ENCODE measurements at places on chromosomes 11 and 22.

- no peak for DNase-seq
Observed at GRCh38 chr11:65297026-65297672, 17.5 kb upstream of the CDC42EP2 start.

- DNase-seq = no peak
Observed at GRCh38 chr22:25953919-25954318, 211.9 kb downstream of the MYO18B start.

- DNase-seq = no peak
Observed at GRCh38 chr11:82814379-82814778, 80.7 kb upstream of the FAM181B start.

GRCh38 chr22:44143579-44143978 is 37.1 kb upstream of the PARVG start:
- DNase-seq = no peak

GRCh38 chr11:28058333-28058732 is 49.6 kb downstream of the KIF18A start:
- peak; percentile 77 for DNase-seq

- DNase-seq = no peak
Observed at GRCh38 chr11:102148059-102148458, 37.8 kb downstream of the YAP1 start.

GRCh38 chr11:34492806-34493414 is 20.7 kb downstream of the ELF5 start:
- DNase-seq = peak; percentile 65

DNA sequence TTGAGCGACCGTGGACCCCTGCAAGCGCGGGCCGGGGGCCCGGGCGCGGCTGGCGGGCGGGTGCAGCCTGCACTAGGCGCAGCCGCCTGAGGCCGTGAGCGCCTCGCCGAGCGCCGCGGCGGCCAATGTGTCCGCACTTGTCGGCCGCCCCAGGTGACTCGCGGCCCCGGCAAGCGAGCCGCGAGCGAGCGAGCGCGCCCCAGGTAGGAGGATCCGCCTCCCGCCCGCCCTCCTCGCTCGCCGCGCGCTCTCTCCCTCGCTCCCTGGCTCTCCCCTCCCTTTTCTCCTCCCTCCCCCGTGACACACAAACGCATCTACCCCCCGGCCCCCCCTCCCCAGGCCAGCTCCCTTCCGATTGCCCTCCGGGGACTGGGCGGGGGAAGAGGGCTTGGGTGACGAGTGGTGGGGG is at the start of gene WNT7B:
Gene WNT7B (minus strand): TSS at position 160 of the 409 bp plus-strand sequence. CDS start 408 bp downstream, outside the sequence.
- no peak for DNase-seq

DNA sequence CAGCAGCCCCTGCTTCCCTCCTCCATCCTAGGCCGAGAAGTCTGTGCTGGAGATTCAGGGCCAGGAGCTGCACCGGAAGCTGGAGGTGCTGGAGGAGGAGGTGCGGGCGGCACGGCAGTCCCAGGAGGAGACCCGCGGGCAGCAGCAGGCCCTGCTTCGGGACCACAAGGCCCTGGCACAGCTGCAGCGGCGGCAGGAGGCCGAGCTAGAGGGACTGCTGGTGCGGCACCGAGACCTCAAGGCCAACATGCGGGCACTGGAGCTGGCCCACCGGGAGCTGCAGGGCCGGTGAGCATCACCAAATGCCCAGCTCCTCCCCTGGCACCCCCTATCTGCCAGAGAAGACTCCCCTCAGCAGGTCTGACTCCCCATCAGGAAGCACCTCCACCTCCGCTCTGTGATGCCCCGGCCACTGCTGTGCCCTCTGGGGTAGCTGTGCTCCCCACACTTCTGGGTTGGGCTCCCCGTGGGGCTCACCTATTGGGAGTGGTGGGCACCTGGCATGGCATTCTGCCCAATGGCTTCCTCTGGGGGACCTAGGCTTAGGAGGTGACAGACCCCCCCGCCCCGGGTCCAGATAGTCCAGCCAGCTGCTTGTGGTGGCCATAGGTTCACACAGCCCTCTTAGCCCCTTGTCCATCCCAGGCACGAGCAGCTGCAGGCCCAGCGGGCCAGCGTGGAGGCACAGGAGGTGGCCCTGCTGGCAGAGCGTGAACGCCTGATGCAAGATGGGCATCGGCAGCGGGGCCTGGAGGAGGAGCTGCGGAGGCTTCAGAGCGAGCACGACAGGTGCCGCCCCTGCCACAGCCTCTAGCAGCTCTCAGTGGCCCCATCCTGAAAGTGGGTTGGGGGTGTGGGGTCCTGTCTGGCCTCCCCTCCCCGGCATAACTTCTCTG is 6.6 kb upstream of the RPS6KA4 start:
- no peak for DNase-seq

DNA sequence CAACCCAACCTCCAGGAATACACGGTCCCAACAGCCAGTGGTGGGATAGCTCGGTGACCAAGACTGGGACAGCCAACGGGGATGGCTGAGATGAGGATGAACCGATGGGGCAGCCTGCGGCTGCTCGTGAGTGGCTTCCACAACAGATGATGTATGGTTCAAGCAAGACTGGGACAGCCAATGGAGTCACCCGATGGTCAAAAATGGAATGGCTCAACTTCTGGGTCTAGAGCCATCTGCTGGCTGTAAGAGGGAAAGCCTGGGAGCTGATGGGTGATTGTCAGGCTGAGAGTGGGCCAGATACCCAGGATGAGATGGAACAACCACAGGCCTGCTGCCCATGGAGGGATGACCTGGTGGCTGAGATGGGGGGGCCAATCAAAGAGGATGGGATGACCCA is 35.5 kb downstream of the SYT7 start:
- DNase-seq = no peak

DNA sequence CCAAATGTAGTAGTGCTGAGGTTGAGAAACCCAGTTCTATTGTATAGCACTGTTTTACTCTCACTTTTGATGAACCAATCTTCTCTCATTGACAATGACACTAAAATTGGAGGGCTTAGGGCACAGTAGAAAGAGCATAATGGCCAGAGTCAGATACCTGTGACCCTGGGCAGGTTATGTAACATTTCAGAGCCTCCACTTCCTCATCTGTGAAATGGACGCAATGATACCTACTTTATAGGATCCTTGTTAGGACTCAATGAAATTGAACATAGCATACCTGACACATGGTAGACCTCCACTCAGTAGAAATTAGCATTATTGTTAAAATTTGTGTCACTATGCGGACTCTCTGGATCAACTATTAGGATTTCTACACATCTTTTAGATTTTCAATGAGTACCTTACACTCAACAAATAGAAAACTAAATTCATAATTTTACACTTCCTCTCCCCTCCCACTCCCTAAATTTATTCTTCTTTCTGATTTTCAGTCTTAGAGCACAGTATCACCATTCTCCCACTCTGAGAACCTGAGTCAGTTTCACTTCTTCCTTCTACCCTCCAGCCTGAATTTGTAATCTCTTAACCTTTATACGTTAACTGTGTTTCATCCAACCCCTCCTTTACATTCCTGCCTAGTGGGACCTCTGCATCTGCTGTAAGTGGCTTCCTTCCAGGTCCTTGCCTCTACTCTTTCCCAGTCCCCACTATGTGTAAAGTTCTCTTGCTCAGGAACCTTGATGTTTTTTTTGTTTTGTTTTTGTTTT is 78.3 kb downstream of the MICAL2 start:
- DNase-seq = no peak

DNA sequence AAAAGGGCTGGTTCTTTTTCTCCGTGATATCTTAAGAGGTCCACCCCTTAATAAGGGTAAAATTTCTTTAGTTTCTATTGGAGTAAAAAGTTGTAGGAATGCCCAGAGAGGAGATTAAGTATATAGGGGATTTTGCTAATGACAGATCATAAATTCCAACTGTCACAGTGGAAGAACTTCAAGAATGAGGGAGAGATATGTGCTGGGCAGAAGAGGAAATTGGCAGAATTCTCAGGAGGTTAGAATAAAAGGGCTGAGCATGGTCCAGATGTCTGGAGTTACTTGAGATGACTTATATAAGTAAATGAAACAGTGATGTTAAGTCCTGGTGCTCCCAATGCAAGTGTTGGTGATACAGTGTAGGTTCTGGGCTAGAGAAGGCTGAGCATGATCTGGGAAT is 417.6 kb upstream of the ARHGAP42 start:
- DNase-seq = no peak

DNA sequence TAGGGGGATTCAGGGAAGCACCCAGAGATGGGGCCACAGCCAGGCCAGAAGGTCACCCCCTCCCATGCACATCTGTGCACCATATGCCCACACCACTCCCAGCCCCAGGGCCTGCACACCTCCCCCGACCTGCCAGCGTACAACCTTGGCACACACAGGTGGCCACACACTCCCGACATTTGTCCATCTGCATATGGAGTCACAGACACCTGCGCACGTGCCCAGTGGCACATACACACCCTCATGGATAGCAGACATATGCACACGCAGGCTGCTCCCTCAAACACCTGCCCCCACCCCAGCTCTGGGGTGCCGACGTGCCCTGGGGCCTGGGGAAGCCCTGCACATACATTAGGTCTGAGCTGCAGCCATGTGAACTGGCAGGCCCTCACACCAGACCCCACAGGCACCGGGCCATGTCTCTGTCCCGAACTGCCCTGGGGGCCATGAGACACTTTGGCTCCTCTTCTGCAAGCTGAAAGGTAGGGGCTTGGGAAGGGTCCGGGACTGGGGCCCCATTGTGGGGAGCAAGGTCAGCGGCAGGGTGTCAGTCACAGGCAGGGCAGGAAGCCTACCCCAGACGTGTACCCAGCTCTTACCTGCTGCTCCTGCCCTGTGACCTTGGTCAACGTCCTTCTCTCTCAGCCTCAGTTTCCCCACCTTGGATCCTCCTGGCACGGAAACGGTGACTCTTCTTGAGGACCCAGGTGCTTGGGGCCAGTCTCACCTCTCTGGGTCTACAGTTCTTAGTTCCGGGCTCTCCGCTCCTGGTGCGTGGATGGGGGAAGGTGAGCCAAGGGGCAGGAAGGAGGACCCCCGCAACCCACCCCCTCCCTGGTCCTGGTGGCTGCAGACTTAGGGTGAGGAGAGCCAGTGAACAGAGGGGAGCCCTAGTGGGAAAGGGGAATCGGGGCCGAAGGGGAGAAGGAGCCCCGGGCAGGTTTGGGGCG is 579 bp upstream of the CABP7 start:
- DNase-seq = no peak

GRCh38 chr11:130144141-130144540 is 15.4 kb upstream of the ST14 start:
- no peak for DNase-seq

GRCh38 chr22:25125693-25126357 is 73.8 kb upstream of the CRYBB3 start:
- no peak for DNase-seq

- no peak for DNase-seq
Observed at GRCh38 chr11:59766542-59767224, 11.5 kb downstream of the STX3 start.

GRCh38 chr22:33247758-33248157 is 189.6 kb upstream of the SYN3 start:
- DNase-seq = peak; percentile 8

DNA sequence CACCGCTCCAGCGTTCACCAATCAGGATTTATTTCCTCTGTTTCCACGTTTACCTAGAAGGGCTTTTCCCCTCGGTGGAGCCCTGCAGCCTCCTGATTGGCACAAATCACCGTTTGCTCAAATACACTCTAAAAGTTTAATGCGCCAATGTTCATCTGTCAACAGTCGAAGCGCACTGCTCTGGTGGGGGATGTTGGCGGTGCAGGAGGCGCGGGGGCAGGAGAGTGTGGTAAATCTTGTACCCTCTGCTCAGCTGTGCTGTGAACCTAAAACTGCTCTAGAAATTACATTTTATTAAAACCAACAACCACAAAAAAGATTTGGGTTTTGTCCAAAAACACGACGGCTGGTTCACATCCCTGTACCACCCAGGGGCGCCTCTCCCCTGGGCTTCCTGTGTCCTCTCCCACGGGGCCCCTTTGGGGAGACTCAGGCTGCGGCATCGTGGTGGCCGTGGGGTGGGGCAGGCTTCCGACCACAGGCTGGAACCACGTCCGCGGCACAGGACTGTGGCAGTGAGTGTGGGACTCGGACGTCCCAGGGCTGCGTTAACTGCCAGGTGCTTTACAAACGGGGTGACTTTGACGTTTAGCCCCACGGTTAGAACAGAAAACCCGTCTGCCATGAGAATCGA is 13.5 kb downstream of the TTLL8 start:
- no peak for DNase-seq

GRCh38 chr22:43537019-43537585 is 125.3 kb downstream of the MPPED1 start:
- no peak for DNase-seq

DNA sequence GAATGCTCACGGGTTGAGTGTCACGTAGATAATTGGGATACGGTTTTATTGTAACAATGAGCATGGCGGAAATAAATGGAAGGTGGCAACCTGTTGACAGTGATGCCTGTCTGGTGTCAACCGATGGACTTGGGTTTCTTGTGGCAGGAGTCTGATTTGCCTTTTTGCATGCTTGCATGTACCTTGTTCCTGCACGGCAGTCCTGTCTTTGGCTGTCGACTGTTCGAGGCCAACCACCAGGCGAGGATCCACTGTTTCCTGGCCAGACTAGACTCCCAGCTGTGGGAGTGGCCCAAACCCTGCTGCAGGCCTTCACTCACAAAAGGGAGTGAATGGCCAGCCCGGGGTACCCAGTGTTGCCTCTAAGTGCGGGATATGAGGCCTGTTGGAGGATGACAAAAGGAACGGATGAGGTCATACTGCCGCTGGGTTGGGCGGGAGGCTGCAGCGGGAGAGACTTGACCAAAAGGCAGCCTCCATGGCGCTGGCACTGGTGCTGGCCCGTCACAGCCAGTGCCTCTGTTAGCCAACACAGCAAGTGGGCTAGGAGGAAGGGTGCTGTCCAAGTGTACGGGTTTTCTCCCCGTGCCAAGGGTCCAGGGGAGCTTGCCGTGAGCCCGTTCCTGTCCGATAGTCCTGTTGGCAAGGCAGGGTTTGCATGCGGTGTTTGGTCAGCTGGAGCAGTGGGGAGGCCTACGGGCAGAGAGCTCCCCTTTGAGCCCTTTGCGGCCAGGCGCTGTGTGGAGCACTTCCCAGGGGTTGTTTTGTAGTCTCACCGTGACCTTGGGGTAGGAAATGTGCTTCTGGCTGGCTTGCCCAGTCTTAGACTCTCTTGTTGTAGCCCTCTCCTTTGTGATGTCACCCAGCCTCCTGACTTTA is 974 bp downstream of the DGCR8 start:
- DNase-seq = peak; percentile 41

GRCh38 chr11:19789835-19790710 is 77.4 kb downstream of the NAV2 start:
- DNase-seq = peak; percentile 82

DNA sequence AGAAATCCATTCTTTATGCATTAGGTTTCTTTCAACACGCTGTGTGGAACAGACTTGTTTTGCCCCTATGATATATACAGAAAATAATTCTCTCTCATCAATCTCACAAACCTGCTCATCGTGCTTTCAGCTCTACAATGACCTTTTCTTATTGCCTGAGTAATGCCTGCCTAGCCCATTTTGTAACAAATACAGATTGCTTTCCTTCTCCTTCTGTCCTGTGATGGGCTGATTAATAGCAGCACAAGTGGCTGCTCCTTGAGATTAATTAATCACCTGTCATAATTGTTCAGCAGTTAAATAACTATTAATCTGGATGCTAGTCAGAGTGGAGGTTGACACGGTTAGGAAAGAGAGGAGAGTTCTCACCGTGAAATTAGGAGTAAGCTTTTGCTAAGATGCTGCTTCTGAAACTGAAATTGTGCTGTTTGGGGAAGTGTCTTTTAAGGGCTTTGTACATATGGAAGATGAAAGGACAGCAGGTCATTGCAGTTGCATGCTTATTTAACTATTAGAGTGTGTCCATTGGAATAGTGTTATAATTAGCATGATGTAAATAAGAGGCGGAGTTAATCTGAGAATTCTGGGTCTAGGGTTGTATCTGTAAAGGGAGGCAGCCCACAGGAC is 1430.5 kb downstream of the FAM181B start:
- no peak for DNase-seq
